ENCODE measurements at places on chromosomes 1 and 21. TPM values are rescaled to one million over a fixed set of nuclear protein-coding genes. Genes with fewer than 3 reads are reported as not detected.

Gene GJA9
- total RNA-seq = not detected

GRCh38 chr1:19768353-19769210 is 31.1 kb downstream of the TMCO4 start:
- peaks cover 15% of the 10 kb centered on the region for H3K4me1 ChIP-seq
- no peaks in the 10 kb centered on the region for H3K27me3 ChIP-seq
- H3K27ac ChIP-seq = no peak overlapping the region
- no peak overlapping the region for H3K4me3 ChIP-seq
- DNase-seq = no peak

DNA sequence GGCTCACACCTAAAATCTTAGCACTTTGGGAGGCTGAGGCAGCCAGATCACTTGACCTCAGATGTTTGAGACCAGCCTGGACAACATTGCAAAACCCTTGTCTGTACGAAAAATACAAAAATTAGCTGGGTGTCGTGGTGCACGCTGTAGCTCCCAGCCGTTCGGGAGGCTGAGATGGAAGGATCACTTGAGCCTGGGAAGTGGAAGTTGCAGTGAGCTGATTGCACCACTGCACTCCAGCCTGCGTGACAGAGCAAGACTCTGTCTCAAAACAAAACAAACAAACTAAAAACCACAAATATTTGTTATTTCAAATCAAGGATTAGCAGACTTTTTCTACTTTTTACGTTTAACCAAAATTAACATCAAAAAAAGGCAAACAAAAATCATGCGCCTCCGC is 31.3 kb downstream of the INKA2 start:
- DNase-seq = no peak
- no peak overlapping the region for H3K4me3 ChIP-seq
- peaks cover 12% of the 10 kb centered on the region for H3K4me1 ChIP-seq
- peaks cover 16% of the 10 kb centered on the region for H3K36me3 ChIP-seq

DNA sequence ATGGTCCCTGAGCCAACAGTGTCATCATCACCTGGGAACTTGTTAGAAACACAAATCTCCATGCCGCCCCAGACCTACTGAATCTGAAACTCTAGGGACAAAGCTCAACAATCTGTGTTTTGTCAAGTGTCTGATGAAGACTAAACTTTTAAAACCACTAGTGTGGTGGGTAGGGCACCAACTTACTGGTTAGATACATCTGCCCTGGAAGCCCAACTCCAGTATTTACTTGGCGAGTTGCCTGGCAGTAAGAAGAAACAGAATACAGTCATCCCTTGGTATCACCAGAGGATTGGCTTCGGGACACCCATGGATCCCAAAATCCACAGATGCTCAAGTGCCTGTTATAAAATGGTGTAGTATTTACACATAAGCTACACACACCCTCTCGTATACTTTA is 367.9 kb upstream of the DUSP10 start:
- no peak overlapping the region for H3K27ac ChIP-seq
- DNase-seq = no peak
- peaks cover 14% of the 10 kb centered on the region for H3K4me1 ChIP-seq
- no peaks in the 10 kb centered on the region for H3K27me3 ChIP-seq

Gene RHOU
- 4.0 TPM for total RNA-seq

- H3K36me3 ChIP-seq = no peaks in the 10 kb centered on the region
- H3K27ac ChIP-seq = no peak overlapping the region
- no peak overlapping the region for H3K4me3 ChIP-seq
- no peaks in the 10 kb centered on the region for H3K27me3 ChIP-seq
- peaks cover 24% of the 10 kb centered on the region for H3K4me1 ChIP-seq
- no peak for DNase-seq
Observed at GRCh38 chr1:27136998-27137542, 17.9 kb downstream of the SLC9A1 start.

Gene HRNR
- not detected for total RNA-seq

Gene CLCNKB
- total RNA-seq = 0.81 TPM

Gene GPR3
- total RNA-seq = 2.8 TPM

Gene SLC9C2
- total RNA-seq = not detected

Gene TRNP1
- 76.9 TPM for total RNA-seq

Gene SH2D1B
- total RNA-seq = 0.12 TPM

Gene IGSF9
- total RNA-seq = 10.3 TPM

DNA sequence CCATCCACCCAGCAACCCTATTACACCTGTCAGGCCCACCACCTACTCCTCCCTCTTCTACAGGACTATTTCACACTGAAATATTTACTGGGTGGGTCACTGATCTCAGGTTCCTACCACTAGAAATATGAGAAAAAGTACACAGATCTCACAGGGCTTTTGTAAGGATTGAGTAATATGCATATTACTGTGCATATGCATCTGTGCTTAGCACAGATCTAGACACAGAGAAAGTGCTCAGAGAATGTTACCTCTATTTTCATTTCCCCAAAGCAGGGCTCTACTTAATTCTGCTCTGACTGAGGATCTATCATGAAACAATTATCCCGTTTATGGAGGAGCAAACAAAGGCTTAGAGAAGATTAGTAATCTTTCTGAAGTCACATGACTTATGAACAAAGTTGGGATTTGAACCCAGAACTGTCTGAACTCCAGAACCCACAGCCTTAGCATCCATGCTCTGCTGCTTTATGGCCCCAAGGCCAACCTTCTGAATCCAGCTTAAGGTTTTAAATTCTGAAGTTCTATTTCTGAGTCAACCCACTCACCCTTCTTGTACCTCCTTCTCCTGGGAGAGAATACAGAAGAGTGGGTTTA is 11.8 kb downstream of the TSSK3 start:
- no peak overlapping the region for H3K4me3 ChIP-seq
- no peak overlapping the region for H3K27ac ChIP-seq
- no peak for DNase-seq

Gene ITLN2
- 0.20 TPM for total RNA-seq

GRCh38 chr1:182845379-182845778 is 6.2 kb downstream of the DHX9 start:
- H3K27ac ChIP-seq = no peak overlapping the region
- no peak for DNase-seq
- H3K36me3 ChIP-seq = peaks cover 60% of the 10 kb centered on the region
- no peak overlapping the region for H3K4me3 ChIP-seq

Gene GBP7
- not detected for total RNA-seq

DNA sequence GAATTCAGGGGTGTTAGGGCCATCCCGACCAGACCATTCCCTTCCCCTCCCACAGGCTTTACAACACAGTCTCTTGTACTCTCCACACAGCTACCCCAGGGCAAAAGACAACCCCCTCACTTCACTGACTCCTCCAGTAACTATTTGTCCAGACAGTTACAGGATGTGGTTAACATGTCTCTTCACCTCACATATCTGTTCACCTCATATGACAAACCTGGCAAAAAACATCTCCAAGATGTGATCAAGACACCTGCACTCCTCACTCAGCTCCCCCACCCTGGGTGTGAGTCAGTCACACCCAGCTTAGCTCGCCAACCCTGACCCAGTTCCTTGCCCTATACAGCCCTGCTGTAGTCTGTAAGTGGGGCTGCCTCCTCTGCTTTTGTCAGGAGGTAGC is 490.5 kb upstream of the CHRM3 start:
- no peak overlapping the region for H3K27ac ChIP-seq
- H3K36me3 ChIP-seq = no peaks in the 10 kb centered on the region
- no peaks in the 10 kb centered on the region for H3K4me1 ChIP-seq
- no peak for DNase-seq
- H3K4me3 ChIP-seq = no peak overlapping the region

GRCh38 chr1:232328486-232329102 is 301.3 kb downstream of the SIPA1L2 start:
- H3K4me3 ChIP-seq = no peak overlapping the region
- 0 out of 2 replicates have a peak, but pooled peaks cover under 1% of the 10 kb centered on the region for H3K27me3 ChIP-seq
- no peaks in the 10 kb centered on the region for H3K4me1 ChIP-seq
- no peak overlapping the region for H3K27ac ChIP-seq

DNA sequence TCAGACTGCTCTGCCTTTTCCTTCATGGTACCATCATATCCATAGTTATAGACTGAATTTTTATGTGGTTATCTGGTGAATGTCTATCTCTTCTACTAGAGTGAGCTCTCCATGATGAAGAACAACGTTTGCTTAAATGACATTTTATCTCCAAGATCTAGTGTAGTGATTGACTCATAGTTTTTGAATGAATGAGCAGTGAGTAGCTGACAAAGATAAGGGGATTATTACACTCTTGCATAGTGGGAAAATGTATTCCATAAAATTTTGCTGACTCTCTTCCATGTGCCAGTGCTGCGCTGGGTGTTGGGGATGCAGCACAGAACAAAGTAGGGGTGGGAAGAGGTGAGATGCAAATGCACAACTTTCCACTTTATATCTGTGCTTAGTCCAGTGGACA is 147.7 kb downstream of the TGFB2 start:
- no peaks in the 10 kb centered on the region for H3K36me3 ChIP-seq
- no peak overlapping the region for H3K4me3 ChIP-seq
- no peaks in the 10 kb centered on the region for H3K27me3 ChIP-seq
- peaks cover 42% of the 10 kb centered on the region for H3K4me1 ChIP-seq
- H3K27ac ChIP-seq = no peak overlapping the region

- peaks cover 8% of the 10 kb centered on the region for H3K4me1 ChIP-seq
- H3K36me3 ChIP-seq = peaks cover 20% of the 10 kb centered on the region
- no peak overlapping the region for H3K4me3 ChIP-seq
- no peak overlapping the region for H3K27ac ChIP-seq
- DNase-seq = no peak
Observed at GRCh38 chr1:115660151-115660550, 18.4 kb downstream of the VANGL1 start.

- no peaks in the 10 kb centered on the region for H3K36me3 ChIP-seq
- H3K27me3 ChIP-seq = peaks cover 34% of the 10 kb centered on the region
- H3K4me1 ChIP-seq = no peaks in the 10 kb centered on the region
- H3K27ac ChIP-seq = no peak overlapping the region
- H3K4me3 ChIP-seq = no peak overlapping the region
- DNase-seq = no peak
Observed at GRCh38 chr1:36890776-36891175, 143.5 kb downstream of the GRIK3 start.

GRCh38 chr1:77597310-77597709 is 85.1 kb downstream of the ZZZ3 start:
- no peaks in the 10 kb centered on the region for H3K27me3 ChIP-seq
- H3K4me3 ChIP-seq = no peak overlapping the region
- H3K36me3 ChIP-seq = no peaks in the 10 kb centered on the region
- DNase-seq = no peak
- H3K27ac ChIP-seq = no peak overlapping the region
- H3K4me1 ChIP-seq = no peaks in the 10 kb centered on the region

GRCh38 chr1:35553851-35554250 is 3.4 kb downstream of the KIAA0319L start:
- no peak overlapping the region for H3K27ac ChIP-seq
- DNase-seq = no peak
- peaks cover 10% of the 10 kb centered on the region for H3K36me3 ChIP-seq
- no peaks in the 10 kb centered on the region for H3K27me3 ChIP-seq

Gene NRAS
- total RNA-seq = 48.0 TPM

DNA sequence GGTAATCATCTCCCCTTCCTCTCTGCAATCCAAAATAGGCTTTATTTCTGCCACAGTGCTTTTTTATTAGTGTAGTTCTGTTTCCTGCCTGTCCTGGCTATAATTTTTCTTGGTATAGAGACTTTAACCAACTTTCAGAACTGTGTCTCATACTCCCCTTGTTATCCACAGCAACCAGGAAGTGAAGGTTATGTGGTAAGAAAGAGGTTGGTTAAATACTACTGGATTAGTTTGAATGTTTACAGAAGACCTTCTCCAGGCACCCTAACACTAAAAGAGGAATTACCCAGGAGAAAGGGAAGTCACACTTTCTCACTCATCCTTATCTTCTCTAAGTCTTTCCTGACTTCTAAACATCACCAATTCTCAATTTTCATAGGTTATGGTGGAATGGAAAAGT is 17.8 kb upstream of the TNFSF4 start:
- no peak overlapping the region for H3K27ac ChIP-seq
- H3K27me3 ChIP-seq = no peaks in the 10 kb centered on the region
- H3K4me1 ChIP-seq = peaks cover 7% of the 10 kb centered on the region
- no peak for DNase-seq
- H3K4me3 ChIP-seq = no peak overlapping the region

DNA sequence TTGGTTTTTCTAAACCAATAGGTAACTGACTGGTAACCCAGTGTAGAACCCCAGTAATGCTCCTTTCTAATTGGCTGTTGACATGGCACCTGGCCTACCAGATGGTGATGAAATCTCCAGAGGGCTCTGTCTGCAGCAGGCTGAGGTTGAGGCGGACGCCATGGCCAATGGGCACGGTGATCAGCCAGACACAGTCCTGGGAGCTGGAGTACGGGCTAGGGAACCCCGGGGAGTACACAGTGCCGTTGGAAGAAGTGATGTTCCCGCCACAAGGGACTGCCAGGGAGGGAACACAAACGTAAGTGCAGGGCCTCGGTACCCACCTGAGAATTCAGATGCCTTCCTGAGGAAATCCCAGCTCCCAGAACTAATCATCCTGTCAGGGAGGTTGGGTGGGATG is 129.8 kb downstream of the ZSCAN20 start:
- peaks cover 3% of the 10 kb centered on the region for H3K27me3 ChIP-seq
- DNase-seq = no peak
- no peaks in the 10 kb centered on the region for H3K4me1 ChIP-seq
- H3K36me3 ChIP-seq = no peaks in the 10 kb centered on the region
- no peak overlapping the region for H3K27ac ChIP-seq

Gene ZNF648
- 0.57 TPM for total RNA-seq

Gene CCDC185
- not detected for total RNA-seq

DNA sequence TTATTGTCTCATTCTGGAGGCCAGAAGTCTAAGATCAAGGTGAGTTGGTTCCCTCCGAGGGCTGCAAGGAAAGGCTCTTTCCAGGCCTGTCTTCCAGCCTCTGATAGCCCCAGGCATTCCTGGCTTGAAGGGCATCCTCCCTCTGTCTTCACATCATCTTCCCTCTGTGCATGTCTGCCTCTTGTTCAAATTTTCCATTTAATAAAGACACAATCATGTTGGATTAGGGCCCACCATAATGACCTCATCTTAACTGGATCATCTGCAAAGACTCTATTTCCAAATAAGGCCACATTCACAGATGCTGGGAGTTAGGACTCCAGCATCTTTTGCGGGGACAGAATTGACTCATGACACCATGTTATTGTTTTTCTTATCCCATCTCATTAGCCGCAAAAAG is 24.5 kb downstream of the HUNK start:
- no peaks in the 10 kb centered on the region for H3K36me3 ChIP-seq
- H3K4me1 ChIP-seq = no peaks in the 10 kb centered on the region
- H3K4me3 ChIP-seq = no peak overlapping the region
- no peaks in the 10 kb centered on the region for H3K27me3 ChIP-seq
- no peak overlapping the region for H3K27ac ChIP-seq
- no peak for DNase-seq

Gene SLC45A3
- 12.3 TPM for total RNA-seq

GRCh38 chr1:1183833-1184775 is 10.4 kb downstream of the TTLL10 start:
- no peak for DNase-seq
- H3K4me3 ChIP-seq = no peak overlapping the region
- no peaks in the 10 kb centered on the region for H3K36me3 ChIP-seq

- no peaks in the 10 kb centered on the region for H3K36me3 ChIP-seq
- no peak overlapping the region for H3K27ac ChIP-seq
- no peak for DNase-seq
- H3K4me3 ChIP-seq = no peak overlapping the region
- no peaks in the 10 kb centered on the region for H3K27me3 ChIP-seq
- no peaks in the 10 kb centered on the region for H3K4me1 ChIP-seq
Observed at GRCh38 chr21:26057477-26058170, 112.9 kb downstream of the APP start.

GRCh38 chr1:81619156-81619555 is 181.6 kb upstream of the ADGRL2 start:
- no peak overlapping the region for H3K4me3 ChIP-seq
- no peak overlapping the region for H3K27ac ChIP-seq
- DNase-seq = no peak
- no peaks in the 10 kb centered on the region for H3K36me3 ChIP-seq
- H3K4me1 ChIP-seq = no peaks in the 10 kb centered on the region

- no peak overlapping the region for H3K4me3 ChIP-seq
- no peak for DNase-seq
- no peaks in the 10 kb centered on the region for H3K27me3 ChIP-seq
Observed at GRCh38 chr1:63888984-63889383, 115.2 kb downstream of the ROR1 start.
